Inflammatory macrophage treated with lipopolysaccharide for 4 hours (primary cell): ENCODE measurements at places on chromosomes 1 and 21.

DNA sequence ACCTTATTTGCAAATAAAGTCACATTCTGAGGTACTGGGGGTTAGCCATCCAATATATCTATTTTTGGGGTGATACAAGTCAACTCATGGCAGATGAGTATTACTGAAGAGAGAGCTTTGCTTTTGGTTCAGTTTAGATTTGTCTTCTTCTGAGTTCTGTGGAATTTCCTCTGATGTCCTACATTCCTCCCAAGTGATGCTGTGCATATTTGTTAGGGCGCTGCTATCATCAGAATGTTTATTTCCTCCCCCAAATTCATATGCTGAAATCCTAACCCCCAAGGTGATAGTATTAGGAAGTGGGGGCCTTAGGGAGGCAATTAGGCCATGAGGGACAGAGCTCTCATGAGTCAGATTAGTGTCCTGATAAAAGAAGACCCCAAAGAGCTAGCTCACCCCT, 96.2 kb upstream of the WLS start:
- no peak for DNase-seq

DNA sequence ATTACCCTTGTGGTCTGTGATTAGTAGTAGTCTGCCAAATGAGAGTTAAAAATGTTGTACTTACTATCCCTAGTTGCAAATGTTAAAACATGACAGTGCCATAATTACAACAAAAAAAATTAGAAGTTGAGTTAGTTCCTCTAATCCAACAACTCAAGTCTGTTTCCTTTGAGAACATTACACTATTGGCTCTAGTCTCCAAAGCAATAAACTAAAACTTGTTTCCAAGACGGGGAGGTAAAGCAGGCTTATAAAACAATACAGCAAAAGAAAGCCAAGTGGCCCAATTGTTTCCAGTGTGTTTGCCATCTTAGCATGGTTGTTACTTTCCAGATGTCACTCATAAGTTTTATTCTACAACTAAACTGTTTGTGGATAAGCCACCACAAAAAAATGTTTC, 11.6 kb downstream of the KYAT3 start:
- peak; percentile 30 for DNase-seq

GRCh38 chr21:45938453-45938755, 43.2 kb upstream of the COL6A1 start:
- DNase-seq: no peak

- DNase-seq: no peak
These were observed 45.4 kb downstream of the S100B start for GRCh38 chr21:46559291-46559983.
